ACHN (cell line): ENCODE measurements at places on chromosomes 11 and 22.
A peak's percentile ranks its signal among the peaks of the same experiment; 100 is the strongest.

DNA sequence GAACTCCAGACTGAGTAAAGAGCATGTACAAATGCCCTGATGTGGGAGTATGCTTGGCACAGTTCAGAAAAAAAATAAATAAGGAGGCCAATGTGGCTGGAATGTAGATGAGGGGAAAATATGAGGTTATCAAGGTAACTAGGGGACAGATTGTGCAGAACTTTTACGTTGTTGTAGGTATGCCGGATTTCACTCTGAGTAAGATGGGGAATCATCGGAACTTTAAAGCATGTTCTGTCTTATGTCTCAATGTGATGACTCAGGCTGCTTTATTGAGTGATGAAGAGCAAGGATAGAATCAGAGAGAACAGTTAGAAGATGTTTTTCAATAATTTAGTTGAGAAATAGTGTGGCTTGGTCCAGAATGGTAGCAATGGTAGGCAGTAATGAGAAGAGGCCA is 130.4 kb downstream of the C11orf87 start:
- DNase-seq, result no peak

DNA sequence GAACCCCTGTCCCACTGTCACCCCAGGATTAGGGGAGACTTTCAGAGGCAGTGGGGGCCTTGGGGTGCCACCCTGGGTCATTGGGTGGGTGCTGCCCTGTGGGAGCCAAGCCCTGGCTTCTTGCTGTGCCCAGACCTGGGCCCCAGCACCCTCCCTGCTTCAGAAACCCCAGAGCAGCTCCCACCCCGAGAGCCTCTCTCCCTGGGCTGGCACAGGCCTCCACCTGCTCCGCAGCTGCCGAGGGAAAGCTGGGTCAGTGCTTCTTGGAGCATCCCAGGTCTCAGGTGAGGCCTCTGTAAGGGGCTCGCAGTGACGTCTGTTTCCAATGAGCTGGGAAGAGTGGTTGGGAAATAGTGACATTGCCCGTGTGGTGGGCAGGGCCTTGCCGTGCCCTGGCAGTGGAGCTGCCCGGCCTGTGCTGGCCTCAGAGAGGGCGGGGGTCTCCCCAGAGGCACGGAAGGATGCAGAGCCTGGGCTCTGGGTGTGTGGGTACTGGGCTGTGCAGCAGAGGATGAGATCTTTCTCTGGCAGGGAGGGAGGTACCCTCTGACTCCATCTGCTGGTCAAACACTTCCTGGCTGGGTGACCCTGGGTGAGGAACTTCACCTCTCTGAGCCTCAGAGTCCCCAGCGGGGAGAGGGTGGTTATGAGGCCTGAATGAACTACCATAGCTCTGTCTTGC is 23.0 kb downstream of the C22orf23 start:
- peak; percentile 43 for DNase-seq

- peak; percentile 76 for DNase-seq
These were observed 1.3 kb upstream of the TM7SF2 start for GRCh38 chr11:65110354-65110861.

DNA sequence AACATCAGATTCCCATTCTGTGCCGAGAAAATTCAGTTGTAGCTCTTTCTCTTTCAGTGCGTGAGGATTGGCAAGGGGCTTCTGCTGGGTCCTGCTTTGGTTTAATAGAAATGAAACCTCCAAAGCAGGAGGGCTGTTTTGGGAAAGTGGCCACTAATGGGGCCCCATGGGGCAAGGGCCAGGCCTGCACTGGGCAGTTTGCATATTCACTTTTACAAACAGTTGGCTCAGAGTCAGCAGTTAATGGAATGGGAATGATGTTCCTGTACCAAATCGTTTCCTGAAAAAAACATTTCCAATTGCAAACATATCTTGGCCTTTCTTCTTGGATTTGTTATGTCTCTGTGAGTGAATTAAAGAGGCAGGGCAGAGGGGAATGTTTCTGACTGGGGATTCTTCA is 92.1 kb downstream of the PARVA start:
- DNase-seq, result no peak

GRCh38 chr11:102589047-102589459 is 36.1 kb downstream of the MMP20 start:
- DNase-seq, result no peak

GRCh38 chr11:36187622-36188021 is 101.6 kb downstream of the COMMD9 start:
- DNase-seq, result no peak

GRCh38 chr22:36760786-36761185 is 15.1 kb downstream of the IFT27 start:
- DNase-seq, result no peak

GRCh38 chr22:44885806-44886360 is 123.9 kb downstream of the PHF21B start:
- no peak for DNase-seq

DNA sequence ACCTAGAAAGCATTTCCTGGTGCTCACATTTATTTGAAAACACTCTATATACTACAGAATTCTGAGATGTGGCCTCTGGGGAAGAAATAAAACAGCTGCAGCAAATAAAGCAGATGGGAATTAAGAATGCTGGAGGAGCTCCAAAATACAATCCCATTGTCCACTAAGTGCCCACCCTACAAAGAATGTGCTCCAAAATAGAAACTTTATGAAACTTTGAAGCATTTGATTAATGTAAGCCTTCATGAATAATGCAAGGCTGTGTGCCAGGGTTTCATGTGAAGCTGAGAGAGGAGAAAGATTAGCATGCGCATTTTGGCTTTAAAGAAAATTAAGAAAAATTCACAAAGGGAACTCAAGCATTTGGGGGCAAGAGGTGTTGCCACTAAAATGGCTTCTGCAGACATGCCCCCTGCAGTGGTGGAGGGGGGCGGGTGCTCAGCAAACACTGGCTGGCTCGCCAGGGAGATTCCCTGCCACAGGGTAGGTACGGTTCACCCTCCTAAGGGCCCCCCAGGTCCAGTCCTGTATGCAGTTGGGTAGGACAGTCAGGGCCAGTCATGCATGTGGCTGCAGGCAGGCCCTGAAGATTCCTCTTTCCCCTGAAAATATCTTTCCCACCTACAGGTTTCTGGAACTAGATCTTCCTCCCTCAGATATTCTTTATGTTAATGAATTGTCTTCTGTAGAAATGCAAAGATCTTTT is 46.6 kb upstream of the RCN1 start:
- DNase-seq, result no peak

- no peak for DNase-seq
These were observed 43.5 kb downstream of the CD44 start for GRCh38 chr11:35182317-35182939.

GRCh38 chr11:125842321-125842948 is 9.3 kb downstream of the PATE4 start:
- no peak for DNase-seq

DNA sequence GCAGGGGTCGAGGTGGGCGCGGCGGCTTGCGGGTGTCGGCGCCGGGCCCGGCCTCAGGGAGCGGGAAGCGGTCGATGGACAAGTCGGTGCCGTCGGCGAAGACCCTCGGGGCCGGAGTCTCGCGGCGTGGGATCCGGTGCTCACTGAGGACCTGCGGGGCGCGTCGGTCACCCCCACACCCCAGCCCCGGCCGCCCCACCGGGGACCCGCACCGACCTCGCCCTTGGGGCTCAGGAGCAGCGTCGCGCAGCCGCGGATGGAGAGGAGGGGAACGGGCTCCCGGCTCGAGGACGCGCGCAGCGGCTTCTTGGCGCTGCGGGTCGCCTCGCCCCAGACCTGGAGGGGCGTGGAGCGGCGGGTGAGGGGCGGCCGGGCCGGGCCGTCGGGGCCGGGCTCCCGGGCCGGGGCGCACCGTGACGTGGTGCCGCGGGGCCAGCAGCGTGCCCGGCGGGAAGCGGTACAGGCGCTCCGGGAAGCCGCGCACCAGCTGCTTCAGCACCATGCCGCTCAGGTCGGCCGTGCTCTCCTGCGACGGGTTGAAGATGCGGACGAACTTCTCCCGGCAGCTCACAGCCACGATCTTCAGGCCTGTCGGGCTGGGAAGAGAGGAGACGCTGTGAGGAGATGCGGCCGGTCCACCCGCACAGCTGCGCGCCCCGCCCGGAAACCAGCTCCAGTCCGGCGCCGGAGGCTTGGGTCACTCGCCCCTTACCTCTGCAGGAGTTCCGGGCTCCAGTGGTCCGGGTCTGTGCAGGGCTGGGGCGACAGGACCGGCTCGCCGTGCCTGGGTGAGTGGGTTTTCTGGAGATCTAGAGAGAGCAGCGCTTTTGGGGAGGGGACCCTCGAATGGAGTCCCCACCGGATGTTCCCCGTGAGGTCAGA is 4.5 kb downstream of the LMNTD2 start:
- no peak for DNase-seq

DNA sequence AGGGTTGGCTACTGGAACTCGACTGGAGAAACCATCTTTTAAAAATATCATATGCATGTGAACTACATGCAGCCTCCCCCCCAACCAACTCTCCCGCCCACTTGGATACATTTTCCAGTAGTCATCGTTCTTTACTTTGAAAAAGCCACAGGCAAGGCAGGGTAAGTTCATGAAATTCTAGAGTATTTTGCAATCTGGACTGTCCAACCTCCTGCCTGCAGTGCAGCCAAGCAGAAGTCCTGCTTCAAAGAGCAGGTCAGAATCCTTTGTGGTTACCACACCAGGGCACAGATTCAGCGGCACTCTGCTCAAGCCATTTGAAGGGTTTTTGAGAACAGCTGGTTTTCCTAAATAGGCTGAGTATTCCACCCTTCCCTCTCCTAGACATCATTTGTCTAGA is 12.1 kb downstream of the ELF5 start:
- DNase-seq, result peak; percentile 91

GRCh38 chr11:2104524-2105440 is 34.4 kb downstream of the IGF2 start:
- DNase-seq, result no peak

GRCh38 chr11:118415062-118415738 is 13.8 kb downstream of the ATP5MG start:
- no peak for DNase-seq

GRCh38 chr22:18048041-18048440 is 23.7 kb upstream of the MICAL3 start:
- DNase-seq, result no peak

GRCh38 chr11:17974246-17974645 is 38.6 kb downstream of the SERGEF start:
- DNase-seq, result no peak

GRCh38 chr22:25942115-25942855 is 200.3 kb downstream of the MYO18B start:
- DNase-seq, result no peak

DNA sequence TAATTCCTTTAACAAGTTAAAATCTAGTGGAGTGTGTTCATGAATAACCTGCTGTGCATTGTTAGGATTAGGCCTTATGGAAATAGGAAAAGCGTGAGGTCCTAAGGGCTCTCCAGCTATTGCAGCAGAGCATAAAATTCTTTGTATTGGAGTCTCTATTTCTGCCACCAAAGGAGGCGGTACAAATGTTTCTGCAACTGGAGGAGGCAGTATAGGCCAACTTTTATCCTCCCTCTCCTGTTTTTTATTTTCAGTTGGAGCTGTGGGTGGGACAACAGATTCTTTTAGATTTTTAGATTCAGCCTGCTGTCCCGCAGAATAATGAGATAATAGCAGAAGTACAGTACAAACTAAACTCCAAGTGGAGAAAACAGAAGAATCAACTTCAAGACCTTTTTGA is 26.2 kb downstream of the OR10A6 start:
- no peak for DNase-seq

DNA sequence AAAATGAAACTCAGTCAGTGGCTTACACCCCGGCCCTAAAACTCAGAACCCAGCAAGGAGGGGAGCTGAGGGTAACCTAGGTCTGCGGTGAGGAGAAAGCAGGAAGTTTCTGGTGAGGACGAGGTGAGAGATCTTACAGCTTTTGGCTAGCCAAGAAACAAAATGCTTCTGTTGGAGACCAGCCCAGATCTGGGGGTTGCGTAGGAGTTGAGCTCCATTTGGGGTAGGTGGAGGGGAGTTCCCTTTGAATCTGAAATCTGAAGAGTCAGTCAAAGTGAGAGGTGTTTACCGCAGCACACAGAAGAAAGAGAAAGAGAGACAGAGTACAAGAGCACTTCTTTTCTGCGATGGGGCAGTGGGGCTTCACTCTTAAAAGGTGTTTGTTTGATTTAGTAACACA is 29.6 kb downstream of the EHF start:
- no peak for DNase-seq

GRCh38 chr22:39229688-39230260 is 15.0 kb downstream of the PDGFB start:
- DNase-seq, result no peak

- DNase-seq, result no peak
These were observed 18.2 kb downstream of the PAK1 start for GRCh38 chr11:77455740-77456139.

DNA sequence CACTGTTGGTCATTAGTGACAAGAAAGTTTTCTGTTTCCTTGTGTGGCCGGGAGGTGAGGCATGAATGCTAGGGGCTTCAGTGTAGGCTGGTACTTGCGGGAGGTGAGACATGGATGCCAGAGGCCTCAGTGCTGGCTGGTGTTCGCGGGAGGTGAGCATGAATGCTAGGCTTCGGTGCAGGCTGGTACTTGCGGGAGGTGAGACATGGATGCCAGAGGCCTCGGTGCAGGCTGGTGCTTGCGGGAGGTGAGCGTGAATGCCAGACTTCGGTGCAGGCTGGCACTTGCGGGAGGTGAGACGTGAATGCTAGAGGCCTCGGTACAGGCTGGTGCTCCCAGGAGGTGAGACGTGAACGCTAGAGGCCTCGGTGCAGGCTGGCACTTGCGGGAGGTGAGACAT is 48.4 kb downstream of the ANO1 start:
- DNase-seq, result no peak

- DNase-seq, result no peak
These were observed 201.8 kb upstream of the LARGE1 start for GRCh38 chr22:34122042-34122441.

DNA sequence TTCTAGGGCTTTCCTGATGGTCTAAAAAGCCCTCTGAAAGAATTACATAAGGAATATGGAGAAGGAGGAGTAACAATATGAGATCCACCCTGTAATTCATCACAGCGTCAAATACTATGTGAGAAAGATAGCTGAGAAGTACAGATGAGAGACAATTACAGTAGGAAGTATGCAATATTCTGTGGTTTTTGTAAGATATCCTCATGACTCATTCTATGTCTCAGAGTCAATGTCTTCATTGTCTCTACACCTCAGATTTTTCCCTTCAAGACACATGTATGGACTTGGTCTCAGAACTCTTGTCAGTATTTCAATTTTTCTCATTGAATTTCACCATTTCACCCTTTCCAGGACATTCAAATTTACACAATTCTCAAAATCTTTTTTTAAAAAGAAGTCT is 343.3 kb upstream of the CTSC start:
- no peak for DNase-seq
